Hippocampal formation (tissue), 2 donors: ENCODE measurements at places on chromosomes 7 and 10.

DNA sequence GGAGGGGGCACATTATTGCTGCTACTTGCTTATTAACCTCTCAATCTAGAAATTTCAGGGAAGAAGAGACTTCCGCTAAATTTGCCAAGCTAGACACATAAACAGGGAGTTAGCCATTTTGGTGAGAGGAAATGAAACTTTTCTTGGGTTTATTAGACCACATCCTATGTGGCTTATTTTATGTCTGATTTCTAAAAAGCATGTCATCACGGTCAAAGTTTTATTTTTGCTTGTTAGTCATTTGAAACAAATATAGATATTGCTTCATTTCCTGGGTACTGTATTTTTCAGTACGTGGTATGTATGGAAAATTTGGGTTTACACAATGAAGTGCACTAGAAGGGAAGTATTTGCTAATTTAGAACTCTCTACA lies 144.1 kb downstream of the TCF7L2 start:
- DNase-seq = no peak

DNA sequence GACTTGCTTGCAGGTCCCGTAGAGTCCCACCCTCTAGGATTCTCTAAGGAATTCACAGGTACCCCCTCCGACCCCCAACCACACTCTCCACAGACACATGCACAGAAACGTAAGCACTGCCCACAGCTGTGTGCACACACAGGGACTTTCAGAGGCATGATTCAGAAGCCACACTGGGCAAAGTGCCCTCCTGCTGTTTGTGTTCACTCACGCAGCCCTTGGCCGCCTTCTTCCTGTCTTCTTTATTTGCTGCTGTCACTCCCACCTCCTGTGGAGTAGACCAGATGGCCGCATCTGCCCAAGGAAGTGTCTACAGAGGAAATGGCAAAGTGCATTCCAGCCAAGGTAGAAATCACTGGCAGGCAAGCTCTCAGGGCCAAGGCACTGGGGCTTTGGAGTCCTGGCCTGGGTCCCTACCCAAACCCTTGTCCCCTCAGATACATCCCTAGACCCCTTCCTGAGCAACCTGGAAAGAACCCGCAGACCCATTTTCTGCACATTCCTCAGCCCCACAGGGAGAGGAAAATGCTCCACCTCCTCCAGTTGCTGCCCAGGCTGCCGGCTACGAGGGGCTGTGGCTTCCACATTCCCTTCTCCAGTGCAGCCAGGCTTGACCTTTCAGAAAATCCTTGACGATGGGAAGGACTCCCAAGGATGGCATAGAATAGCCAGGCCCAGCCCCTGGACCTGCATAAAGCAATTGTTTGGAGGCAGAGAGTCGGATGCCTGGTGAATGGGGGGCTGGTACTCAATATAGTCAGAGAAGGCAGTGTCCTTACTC lies 21.6 kb upstream of the GIMAP8 start:
- DNase-seq = no peak

DNA sequence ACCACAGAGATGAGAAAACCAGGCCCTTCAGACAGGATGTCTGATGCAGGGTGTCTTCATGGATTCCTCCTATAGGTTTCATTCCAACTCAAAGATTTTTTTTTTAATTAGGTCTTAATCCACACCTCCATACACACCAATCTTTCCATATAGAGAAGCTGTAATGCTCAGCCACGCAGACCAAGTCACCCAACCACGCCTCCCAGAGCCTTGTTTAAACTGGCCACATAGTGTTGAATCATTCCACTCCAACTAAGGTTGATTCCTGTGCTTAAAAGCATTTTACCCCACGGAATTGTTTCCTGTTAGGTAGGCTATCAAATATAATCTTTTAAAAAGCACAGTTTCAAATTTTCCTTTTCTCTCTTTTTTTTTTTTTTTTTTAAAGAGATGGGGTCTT lies 153.6 kb downstream of the TYW1B start:
- DNase-seq = no peak

DNA sequence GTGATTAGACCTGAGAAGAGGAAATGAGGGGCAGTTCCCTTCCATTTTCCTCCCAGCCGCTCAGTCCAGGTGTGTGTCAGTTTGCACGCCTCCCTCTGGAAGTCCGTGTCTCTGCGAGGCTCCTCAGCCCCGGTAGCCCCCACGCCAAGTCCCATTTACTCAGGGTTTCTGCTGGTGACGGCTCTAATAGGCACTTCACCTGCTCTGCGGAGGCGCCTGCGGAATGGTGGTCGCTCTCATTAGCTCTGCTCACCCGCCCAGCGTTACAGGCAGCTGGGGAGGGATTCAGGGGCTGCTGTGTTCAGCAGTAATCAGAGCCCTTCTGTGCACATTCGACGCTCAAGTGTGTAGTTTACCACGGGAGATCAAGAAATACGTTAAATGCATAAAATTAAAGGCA lies 179.9 kb downstream of the MGMT start:
- no peak for DNase-seq

GRCh38 chr7:29046978-29047377 lies 88.8 kb upstream of the TRIL start:
- no peak for DNase-seq

GRCh38 chr10:129956876-129957673 lies 7.0 kb downstream of the EBF3 start:
- DNase-seq = no peak

GRCh38 chr10:63228237-63228636 lies 95.1 kb downstream of the NRBF2 start:
- no peak for DNase-seq

GRCh38 chr7:134067164-134067563 lies 60.0 kb upstream of the LRGUK start:
- DNase-seq = no peak

DNA sequence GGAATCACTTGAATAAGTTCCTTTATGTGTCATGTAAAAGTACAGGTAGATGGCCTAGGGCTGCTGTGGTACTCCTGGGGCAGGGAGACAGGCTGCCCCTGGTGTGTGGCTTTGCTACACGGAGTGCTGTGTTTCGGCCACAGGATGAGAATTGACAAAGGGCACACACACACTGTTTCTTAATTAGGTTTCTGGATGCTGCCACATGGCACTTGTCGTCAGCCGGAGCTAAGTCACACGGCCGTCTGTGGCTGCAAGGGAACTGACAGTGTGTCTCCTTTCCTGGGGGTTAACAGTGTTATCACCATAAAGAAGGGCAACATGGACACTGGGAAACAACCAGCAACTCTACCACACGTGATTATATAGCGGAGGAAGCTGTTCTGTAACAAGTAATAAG lies 55.7 kb upstream of the CREB5 start:
- no peak for DNase-seq

- DNase-seq = no peak
Measured at GRCh38 chr7:117941138-117941810, 68.0 kb upstream of the CTTNBP2 start.

DNA sequence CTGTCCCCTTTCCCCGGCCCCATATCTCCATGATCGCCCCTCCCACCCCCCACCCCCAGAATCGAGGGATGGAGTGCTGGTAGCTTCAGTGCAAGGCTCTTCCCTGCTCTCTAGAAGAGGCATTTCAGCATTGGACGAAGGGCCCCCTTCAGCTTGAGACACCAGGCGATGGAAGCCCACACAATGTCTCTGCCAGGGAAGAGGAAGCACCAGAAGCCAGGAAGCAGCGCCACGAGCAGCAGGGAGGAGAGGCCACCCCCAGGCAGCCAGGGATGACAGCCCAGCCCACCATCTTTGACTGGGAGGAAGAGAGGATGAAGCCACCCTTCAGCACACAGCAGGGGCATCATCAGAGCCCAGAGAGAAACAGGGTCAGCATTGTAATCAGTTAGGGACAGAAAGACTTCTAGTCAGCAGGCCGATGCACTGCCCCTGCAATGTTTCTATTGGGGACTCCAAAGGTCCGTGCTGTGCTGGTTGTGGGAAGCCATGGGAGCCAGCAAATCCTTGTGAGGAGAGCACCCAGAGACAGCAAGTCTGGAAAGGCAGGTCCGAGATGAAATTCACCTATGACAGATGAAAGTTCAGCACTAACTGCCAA lies 15.7 kb downstream of the TMEM72 start:
- DNase-seq = no peak

DNA sequence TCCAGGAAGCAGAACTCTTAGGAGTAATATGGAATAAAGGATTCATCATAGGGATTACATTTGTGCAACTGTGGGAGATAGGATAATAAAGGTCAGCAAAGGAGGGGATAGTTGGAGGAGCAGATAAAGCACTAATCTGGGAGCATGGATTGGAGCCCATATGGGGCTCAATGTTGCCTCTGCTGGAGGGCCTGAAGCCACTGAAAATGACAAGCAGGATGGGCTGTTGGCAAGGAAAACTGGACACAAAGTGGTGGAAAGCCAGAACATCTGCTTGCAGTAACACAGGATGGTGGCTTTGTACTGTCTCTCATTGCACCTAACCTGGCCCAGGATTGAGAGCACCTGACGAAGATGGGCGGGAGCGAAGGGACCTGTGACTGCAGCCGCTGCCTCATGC lies 15.0 kb upstream of the COMMD3 start:
- DNase-seq = no peak

- no peak for DNase-seq
Measured at GRCh38 chr7:142194201-142194600, 63.7 kb downstream of the PRSS58 start.

GRCh38 chr10:80442879-80443278 lies 11.2 kb upstream of the TSPAN14 start:
- DNase-seq = no peak

GRCh38 chr10:35910234-35910633 lies 268.1 kb upstream of the FZD8 start:
- DNase-seq = no peak

DNA sequence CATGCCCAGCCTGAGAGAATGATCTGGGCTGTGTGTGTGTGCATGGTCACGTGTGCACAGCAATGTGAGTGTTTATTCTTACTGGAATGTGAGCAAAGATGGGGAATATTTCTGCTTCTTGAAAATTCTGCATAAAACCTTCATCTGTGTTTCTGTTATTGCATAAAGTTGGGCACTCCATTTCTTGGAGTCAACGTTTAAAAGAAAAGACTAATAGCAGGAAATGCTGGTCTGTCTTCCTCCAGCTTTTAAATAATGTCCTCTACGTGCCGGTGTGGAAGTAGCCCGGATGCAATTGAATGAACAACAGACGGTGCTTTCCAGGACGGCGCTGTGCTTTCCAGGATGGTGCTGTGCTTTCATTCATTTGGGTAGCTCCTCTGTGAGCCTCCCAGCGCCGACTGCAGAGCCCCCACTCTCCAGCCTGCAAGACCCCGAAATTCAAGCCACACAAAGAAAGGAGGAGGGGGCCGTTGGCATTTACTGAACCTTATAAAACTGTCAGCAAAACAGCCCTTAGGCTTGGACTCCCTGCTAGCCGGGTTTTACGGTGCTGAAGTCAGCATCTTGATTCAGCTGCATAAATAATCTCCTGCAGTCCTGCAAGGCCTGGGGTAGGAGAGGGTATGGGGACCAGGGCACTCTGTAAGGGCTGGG lies 158.2 kb upstream of the PRKCQ start:
- no peak for DNase-seq

GRCh38 chr7:157769086-157769485 lies 432.3 kb downstream of the DNAJB6 start:
- DNase-seq = peak; percentile 5

DNA sequence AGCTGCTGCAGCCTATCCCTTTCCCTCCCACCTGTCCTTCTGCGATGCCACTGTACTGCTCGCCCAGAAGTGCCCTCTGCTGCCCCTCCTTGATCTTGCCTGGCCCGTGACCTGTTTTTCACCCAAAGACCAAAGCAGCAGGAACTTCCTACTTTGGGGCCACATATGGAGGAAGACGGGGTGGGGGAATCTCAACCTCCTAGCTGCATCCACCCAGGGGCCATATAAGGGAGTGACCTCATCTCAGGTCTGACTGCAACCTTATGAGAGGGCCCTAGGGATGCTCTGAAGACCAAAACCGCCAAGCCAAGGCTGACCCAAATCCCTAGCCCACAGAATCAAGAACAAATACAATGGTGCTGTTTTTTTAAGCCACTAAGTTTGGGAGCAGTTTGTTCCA lies 15.7 kb downstream of the PRKCQ start:
- DNase-seq = no peak

DNA sequence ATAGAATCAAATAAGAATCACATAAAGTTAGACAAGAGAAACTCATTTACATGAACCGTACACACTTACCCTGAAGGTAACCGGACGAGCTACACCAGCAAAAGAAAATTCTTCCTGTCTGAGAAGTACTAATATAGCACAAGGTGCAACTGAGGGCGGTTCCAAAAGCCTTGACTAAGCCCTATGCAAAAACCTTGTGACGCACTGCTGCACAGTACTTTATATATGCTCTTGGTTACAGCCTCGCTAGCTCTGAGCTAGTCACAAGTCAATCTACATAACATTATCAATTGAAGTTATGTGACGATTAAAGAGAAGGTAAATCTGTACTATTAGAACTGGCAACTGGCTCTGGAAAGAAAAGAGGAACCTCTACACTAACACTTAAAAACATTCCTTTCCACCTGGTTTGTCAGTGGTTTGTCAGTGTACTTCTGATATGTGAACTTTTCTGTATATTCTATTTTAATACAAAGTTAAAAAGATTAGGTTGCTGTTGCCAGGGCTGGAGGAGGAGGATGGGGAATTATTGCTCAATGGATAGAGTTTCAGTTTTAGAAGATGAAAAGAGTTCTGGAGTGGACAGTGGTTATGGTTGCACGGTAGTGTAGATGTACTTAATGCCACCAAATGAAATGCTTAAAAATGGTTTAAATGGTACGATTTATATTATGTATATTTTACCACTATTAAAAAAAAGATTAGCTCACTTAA lies 21.6 kb downstream of the NT5C3A start:
- DNase-seq = no peak

DNA sequence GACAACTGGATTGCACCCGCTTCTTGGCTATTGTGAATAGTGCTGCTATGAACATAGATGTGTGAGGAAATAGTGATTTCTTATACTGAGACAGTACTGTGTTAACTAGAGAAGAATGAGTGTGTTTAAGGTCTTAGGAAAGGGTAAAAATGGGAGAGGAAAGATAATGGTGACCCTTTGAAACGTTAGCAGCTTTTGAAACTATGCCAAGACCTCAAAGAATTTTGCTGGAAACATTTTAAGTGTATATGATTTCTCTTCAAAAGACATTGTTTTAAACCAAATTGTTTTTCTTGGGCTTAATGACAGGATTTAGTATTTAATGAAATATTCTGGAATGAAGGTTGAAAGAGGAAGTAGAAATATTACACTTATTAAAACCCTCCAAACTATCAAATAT lies 100.8 kb upstream of the ARHGAP21 start:
- no peak for DNase-seq

- no peak for DNase-seq
Measured at GRCh38 chr7:47581804-47582763, at the start of gene TNS3. Gene TNS3, minus strand, starts transcription at chr7:47582111. Its CDS starts 142,475 bp downstream, at chr7:47439636.

GRCh38 chr7:88089561-88089960 lies 130.3 kb downstream of the SRI start:
- DNase-seq = no peak

GRCh38 chr7:18553605-18554003 lies 58.1 kb downstream of the HDAC9 start:
- DNase-seq = no peak
